ENCODE measurements at places on chromosomes 3 and 15.

DNA sequence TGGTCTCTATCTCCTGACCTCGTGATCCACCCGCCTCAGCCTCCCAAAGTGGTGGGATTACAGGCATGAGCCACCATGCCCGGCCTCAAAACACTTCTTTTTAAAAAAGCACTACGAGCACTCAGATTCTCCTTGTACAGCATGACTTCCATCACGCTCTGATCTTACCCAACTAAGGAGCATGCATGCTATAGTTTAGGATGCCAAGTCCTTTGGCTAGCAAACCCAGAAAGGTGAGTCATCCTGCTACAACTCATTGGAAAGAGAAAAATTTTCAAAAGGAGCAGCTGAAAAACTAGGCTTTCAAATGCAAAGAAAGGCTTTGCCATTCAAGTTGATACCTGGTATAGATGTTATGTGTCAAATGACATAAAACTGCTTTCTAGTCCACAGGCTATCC is 70.3 kb upstream of the PRICKLE2 start:
- DNase-seq, result peak; percentile 51

GRCh38 chr3:136671921-136672320 is 80.3 kb downstream of the STAG1 start:
- DNase-seq, result no peak

DNA sequence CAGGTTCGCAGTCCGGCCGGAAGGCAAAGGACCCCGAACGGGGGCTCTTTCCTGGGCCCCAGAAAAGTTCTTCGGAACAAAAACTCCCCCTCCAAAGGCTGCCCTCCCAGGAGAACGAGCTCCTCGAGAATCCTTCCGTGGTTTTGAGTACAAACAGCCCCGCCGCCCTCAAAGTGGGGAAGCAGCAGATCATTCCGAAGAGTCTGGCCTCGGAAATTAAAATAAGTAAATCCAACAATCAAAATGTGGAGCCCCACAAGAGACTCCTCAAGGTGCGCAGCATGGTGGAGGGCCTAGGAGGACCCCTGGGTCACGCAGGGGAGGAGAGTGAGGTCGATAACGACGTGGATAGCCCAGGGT is 1.3 kb downstream of the ARHGEF26 start:
- DNase-seq, result no peak

DNA sequence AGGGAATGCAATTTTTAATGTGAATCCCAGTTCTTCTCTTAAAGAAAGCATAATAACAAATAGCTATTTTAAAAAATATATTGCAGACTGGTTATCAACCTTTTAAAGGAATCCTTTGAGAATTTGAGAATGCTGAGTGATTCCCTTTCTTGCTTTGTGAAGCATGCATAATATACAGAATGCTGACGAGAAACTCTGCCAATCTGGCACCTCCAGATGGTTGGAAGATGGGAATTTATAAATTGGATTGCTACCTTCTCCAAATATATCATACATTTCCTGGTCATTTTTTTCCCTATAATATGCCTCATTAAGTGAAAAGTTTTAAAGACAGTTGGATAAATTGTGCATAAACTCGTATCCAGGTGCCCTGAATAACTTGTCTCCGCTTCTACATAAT is 333.9 kb upstream of the ARPP21 start:
- DNase-seq, result no peak

DNA sequence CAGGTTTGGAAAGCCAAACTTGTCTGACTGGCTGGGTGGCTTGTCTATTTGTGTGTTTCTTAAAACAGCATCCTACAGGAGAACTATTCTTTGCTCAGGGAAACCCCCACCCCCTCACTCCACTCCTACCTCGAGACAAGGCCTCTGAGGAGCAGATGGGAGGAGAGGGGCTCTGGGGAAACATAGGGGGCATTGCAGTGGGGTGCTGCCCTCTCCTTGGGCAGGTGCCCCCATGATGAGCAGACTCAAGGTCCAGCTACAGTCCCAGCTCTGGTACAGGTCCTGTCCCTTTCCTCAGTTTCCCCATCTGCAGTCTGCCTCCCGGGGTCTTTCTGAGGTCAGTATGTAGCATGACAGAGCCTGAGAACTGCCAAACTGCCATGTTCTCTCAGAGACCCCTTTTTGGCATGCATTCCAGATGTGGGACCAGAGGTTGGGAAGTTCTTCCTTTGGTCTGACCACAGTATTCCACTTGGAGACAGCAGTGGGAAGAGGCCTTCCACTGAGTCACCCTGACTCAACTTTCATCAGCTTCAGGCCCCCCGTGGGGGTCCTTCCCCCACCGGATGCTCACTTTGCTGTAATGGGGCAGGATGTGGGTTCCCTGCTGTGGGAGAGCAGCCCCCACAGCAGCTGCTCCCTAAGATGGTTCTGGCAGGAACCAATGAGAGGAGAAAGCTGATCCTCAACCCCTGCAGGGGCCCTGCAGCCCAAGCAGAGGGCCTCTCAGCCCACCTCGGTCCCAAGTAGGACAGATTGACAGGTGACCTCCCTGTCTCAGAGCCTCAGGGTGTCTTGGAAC is 32.3 kb upstream of the CYP11A1 start:
- no peak for DNase-seq

DNA sequence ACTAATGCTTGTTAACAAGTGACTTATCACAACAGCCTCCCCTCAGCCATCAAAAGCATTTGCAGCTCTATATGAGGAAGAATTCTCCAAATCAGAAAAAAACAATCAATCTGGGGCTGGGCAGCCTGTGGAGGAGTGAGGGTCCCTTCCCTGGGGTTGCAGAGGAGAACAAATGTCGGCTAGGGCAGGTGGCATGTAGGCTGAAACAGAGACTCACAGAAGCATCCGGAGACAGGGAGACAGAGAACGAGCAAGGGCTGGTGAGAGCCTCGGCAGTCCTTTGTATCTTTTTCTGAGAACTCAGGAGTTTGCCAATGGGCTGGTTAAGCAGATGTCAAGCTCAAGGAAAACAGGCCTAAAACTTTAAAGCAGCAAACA is 15.8 kb downstream of the ITGA11 start:
- DNase-seq, result no peak

DNA sequence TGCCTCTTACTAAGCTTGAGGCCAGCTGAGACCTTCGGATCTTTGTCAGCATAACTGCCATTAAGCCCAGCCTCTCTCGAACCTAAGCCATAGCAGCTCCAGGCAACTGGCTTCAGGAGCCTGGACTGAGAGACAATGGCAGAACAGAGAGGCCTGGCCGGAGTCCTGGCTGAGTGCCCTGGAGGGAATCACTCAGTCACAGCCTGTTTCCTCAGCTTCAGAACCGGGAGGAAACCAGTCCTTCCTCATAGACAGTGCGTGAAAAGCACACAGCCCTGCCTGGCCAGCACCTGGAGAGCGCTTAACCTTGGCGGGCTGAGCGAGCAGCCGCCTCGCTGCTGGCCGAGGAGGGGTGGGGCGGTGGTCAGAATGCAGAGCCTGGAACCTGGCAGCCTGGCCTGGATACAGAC is 21.6 kb downstream of the RNU5B-1 start:
- no peak for DNase-seq

- DNase-seq, result no peak
These were observed 18.2 kb upstream of the KIF23 start for GRCh38 chr15:69395991-69396390.

GRCh38 chr3:110327870-110328269 is 743.7 kb upstream of the NECTIN3 start:
- no peak for DNase-seq

- DNase-seq, result no peak
These were observed 8.0 kb downstream of the PXK start for GRCh38 chr3:58340594-58341244.

DNA sequence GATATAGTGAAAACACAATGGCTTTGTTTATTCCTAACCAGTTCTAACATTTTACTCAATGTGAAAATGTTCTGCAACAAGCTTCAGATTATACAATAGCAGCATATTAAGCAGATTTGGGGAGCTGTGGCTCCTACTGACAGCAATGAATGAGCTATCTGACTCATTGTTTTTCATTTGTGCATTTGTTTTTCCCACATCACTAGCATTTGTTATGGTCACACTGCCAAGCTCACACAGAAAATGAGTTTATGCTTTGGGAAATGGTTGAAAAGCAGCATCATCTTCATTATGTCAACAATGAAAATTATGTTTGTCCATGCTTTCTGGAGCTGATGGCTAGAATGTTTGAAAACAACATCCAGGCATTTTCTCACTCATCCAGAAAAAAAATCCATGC is 53.5 kb downstream of the ZPLD1 start:
- no peak for DNase-seq

DNA sequence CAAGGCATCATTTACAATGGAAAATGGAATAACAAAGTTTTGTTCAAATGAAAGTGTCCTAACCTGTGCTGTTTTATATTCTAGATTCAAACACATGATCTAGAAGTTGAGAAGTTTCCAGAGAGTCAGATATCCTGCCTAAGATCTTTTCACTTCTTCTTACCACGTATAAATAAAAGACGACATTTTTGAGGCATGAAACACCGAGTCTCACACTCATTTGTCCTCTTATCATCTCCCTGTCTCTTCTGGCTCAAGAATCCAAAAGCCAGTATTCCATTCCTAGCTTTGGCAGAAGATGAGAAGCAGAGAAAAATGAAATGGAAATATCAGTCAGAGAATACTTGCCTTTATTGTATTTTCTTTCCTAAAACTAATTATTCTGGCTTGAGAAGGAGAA is 738.6 kb upstream of the NR2F2 start:
- DNase-seq, result no peak

DNA sequence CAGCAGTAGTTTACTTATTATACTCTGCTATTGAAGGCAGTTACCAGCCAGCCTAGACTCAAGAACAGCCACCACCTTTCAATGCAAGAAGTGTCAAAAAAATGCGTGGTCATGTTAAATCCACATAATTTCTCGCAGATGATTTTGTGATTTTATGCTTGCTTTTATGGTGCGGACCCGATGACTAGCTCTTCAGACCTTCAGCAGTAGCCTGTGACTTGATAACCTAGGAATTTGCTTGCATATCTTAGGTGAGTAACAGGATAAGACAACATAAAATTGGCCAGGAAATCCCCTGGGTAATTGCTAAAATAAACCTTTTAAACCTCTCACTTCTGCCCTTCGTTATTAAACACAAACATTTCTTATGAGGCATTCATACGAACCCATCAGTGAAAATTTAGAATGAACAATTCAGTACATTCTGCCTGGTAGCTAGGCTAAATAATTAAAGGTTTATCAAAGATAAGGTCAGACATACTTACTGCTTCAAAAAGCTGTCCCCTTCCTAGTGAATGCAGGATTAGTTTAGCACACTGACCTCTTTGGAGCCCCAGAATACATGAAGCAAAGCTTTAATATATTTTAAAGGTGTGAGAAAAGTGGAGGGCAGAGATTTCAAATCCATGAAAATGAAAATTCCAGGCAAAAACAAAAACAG is 798.8 kb downstream of the OTOL1 start:
- DNase-seq, result peak; percentile 76

DNA sequence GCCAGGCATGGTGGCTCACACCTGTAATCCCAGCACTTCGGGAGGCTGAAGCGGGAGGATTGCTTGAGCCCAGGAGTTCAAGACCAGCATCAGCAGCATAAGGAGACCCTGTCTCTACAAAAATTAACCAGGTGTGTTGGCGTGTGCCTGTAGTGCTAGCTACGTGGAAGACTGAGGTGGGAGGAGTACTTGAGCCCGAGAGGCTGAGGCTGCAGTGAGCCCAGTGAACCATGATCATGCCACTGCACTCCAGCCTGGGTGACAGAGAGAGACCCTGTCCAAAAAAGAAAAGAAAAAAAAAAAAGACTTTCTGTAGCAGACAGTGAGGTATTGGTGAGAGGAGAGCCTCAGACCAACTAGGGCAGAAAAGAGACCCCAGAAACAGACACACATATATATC is 263.8 kb downstream of the XXYLT1 start:
- no peak for DNase-seq

DNA sequence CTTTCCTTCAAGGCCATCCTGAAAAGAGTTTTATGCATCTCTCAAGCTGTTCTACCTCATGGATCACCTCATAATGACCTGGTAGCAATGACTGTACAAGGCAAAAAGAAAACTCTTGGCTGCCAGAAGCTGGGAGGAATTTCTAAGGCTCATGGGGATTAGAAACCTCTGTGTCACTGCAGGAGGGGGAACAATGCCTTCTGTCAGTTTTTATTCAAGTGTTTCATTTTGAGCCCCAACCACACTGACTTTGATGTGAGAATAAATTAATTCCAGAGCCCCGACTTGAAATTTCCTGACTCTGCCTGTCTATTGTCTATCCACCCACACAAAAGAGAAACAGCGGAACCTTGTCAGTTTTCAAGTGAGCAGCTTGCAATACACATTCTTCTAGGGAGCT is 58.7 kb upstream of the MRPL3 start:
- DNase-seq, result no peak

- no peak for DNase-seq
These were observed 242.2 kb downstream of the ABHD5 start for GRCh38 chr3:43932921-43933320.

DNA sequence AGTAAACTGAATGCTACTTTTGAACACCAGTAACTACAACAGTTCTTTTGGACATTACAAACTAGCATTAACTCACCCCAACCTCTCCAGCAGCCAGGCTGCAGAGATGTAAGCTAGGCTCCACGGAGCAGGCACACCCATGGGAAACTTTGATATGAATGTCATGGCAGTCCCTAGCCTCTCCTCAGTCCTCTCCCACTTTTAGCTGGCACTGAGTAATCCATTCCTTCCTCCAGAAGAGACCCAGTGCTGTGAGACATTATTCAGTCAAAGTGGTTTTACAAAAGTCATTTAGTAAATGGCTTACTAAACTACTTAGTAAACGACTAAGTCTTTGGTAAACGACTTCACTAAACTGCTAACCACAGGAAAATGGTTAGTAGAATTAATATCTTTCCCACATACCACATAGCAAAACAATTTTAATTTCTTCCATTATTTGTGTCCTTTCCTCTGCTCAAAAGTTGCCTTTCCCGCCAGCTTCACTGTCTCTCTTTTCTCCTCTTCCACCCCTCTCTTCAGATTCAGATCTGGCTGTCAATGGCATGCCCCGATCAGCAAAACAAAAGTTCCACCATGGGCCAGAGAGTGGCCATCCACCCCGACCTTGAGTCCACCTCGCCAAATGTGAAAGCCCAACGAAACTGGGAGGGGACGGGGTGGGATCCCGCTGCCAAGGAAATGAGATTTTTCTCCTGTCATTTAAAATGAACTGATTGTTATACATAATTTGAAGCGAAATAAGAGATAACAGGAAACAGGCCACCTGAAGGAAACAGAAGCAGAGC is 67.5 kb upstream of the TJP1 start:
- DNase-seq, result no peak

DNA sequence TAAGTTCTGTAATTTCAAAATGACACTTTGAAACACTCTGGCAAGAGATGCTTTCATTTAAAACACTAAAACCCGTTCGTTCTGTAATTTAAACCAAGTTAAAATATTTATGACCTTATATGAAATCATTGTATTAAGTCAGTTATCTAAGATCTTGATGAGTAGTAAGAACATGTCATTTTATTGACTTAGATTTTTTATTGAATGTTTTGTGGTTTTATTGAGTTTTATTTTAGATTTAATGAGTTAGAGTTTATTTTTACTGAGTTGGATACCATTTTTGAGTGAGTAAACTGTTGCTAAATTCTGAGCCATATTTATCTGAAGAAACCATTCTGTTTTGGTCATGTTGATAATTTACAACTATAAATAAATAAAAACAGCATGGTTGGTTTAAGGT is 94.3 kb downstream of the PPARG start:
- DNase-seq, result no peak

All from amniotic stem cell (primary cell).